ENCODE measurements at places on chromosomes 2 and 18. TPM values are rescaled to one million over a fixed set of nuclear protein-coding genes. Genes with fewer than 3 reads are reported as not detected.
A peak's percentile ranks its signal among the peaks of the same experiment; 100 is the strongest.

DNA sequence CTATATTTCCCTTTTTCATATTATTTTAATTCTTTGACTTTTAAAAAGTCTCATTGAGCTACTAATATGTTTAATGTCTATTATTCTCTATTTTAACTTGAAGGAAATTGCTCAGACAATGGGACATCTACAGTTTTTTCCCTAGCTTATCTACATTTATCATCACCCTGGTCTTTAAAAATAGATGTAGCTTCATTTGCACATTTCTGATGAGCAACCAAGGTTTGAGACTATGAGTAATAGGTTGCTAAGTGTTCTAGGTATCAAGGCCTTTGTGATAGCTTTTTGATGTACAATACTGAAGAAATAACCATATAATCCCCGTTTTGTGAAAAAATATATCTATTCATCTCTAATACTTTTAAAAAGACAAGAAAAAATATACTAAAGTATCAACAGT, 47.0 kb downstream of the STAT4 start:
- DNase-seq: no peak

- DNase-seq: peak; percentile 6
These were observed 1.3 kb upstream of the LYPD6 start for GRCh38 chr2:149329068-149329467.

Gene SERTAD2
- 15.2 TPM for total RNA-seq

DNA sequence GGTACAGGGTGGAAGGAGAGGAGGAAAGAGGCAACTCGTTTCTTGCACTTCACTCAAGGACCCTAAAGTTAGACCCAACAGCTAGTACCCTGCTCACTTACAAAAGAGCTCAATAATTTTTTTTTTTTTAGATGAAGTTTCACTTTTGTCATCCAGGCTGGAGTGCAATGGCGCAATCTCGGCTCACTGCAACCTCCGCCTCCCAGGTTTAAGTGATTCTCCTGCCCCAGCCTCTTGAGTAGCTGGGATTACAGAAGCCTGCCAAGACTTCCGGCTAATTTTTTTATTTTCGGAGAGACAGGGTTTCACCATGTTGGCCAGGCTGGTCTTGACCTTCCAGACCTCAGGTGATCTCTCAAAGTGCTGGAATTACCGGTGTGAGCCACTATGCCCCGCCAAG, 4.1 kb downstream of the ASB3 start:
- no peak for DNase-seq

DNA sequence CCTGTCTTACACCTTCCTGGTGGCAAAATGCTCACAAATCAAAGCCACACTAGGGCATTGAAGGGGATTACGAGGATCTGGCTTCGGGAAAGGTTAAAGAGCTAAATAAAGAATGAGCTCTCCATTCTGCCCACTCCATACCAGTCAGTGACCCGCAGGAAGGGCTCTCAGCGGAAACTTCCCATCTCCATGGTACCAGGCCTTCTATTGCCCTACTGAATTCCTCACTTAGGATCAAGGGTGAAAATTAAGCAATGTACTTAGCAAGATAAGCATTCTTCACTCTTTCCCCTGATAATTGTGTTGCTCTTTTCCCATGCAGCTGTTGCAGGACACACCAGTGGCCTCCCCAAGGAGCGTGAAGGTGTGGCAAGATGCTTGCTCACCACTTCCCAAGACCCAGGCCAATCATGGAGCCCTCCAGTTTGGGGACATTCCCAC, 75.6 kb upstream of the TTC39C start:
- DNase-seq: no peak

DNA sequence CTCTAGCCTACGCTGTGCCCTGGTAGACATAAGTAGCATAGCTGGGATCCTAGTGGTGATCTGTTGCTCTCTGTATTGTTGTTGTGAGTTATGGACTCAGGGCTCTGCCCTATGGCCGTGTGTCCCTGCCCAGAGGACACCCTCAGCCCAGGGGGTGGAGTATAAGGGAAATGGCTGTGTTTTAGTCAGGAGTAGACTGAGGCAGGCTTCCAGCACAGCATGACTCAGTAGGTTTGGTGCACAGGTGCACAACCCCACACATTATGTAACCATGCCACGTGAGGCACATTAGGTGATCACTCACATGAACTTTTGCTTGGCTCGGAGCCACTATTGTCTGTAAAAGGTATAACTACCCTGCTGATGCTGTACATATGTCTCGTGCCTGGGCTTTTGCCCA, 59.9 kb upstream of the PEX13 start:
- no peak for DNase-seq

Gene CKAP2L
- 0.26 TPM for total RNA-seq

Gene LRATD1
- total RNA-seq: 0.51 TPM

DNA sequence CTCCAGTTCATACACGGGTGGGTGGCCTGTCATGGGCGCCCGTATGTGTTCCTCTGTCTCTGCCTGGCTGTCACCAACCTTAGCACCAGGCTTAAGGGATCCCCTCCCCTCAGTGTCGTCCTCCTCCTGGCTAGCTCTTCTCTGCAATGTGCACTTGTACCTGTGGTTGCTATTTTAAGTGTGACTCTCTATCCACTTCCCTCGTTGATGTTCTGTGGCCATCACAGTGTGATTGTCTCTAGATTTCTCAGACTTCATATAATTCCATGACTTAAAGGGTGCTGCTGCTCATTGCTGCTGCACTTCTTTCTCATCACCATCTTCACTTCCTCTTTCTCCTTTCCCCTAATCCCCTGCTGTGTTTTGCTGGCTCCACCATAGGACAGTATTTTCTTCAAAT, 143.4 kb downstream of the EML6 start:
- DNase-seq: no peak

DNA sequence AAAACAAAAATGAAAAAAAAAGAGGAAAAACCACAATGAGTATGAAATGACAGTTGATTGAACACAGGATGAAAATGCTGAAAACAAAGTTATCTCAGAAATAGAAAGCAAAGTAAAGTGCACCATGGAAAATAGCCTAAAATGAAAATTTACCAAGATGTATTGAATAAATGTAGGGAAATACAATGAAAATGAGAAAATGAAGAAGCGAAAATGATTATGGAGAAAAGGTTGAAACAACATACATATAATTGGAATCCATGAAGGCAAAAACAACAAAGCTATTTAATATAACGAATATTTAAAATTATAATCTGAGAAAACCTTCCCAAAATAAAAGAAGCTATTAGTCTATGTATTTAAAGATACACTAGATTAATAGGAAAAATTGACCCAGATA, 147.4 kb downstream of the TMEM18 start:
- DNase-seq: no peak

DNA sequence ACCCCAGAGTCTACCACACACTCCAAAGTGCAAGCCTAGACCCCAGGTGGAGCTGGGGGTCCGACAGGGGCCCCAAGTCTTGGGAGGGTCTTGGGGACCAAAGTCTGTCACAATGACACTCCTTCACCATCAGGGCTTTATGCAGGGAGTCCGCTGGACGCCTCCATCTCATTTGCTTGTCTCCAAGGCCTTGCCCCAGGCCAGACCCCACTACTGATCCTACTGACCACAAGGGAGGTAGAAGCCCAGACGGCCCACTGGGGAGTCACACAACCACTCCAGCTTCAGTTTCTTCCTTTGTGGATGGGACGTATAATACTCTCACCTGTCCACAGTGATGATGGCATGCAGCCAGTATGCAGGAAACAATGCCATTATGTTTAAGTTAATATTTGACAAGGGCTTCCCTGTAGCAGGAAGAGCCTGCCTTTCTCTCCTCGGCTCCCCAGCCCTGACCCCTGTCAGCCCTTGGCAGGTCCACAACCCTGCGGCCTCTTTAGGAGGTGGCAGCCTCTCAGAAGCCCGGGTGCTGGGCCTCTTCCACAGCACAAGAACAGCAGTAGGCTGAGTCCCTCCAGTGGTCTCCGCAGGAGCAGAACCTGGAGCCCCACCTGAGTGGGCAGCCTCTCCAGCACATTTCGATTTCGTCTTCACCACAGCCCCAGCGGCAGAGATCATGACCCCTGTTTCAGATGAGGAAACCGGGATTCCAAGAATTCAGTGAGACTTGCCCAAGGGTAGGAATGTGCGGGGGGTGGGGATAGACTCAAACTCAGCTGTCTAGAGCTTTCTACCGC, 6.5 kb downstream of the BIN1 start:
- no peak for DNase-seq

DNA sequence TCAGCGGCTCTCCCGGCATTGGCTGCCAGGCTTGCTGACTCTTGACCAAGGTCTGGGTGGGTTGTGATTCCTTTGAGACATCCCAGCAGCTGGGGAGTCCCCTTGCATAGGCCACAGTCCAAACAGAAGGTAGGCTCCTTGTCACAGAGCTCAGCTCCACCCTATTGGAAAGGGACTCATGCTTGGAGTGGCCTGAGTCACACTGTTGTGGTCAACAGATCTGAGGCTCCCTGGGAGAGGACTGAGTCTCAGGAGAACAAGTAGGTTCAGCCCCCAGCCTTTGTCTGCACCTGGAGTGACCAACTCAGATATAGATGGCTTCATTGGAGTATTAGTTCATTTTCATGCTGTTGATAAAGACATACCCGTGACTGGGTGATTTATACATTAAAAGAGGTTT, 32.1 kb upstream of the SH3BP4 start:
- peak; percentile 61 for DNase-seq

- DNase-seq: peak; percentile 90
These were observed 60.2 kb downstream of the RALBP1 start for GRCh38 chr18:9535430-9535991.

Gene IL1R2
- 1.0 TPM for total RNA-seq

DNA sequence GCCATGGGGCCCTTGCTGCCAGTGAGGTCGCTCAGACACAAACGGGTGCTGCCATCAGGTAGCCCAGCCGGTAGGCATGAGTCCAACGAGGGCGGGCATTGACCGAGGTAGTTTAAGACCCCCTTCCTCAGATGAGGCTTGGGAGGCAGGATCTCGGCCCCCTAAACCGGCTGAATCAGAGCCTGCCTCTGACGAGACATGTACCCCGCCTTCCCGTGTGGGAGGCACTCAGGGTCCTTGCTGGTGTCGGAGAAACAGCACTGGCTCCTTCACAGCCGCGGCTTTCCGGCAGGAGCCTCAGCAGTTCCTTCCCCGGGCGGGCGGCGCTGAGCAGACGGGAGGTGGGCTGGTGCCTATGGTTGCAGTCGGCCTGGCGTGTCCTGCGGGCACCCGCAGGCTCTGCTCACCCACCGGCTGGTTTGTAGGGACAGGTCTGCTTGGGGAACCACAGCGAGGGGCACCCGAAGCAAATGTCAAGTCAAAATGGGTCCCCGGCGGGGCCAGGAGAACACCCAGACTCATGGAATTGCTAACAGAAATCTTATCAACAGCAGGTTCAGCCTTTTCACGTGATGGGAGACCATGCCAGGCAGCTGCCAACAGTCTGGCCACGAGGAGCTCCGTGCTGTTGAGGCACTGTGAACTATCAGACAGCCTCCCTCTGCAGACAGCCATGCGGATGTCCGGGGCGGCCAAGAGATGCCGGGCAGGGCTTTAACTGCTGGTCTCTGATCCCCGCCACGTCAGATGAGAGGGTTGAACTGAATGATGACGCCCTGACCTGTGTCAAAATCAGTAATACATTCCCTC, 2.8 kb downstream of the KCNG2 start:
- no peak for DNase-seq

- DNase-seq: no peak
These were observed 5.5 kb upstream of the TACR1 start for GRCh38 chr2:75204833-75205232.

- peak; percentile 55 for DNase-seq
These were observed 13.2 kb downstream of the TSHZ1 start for GRCh38 chr18:75223687-75224347.

DNA sequence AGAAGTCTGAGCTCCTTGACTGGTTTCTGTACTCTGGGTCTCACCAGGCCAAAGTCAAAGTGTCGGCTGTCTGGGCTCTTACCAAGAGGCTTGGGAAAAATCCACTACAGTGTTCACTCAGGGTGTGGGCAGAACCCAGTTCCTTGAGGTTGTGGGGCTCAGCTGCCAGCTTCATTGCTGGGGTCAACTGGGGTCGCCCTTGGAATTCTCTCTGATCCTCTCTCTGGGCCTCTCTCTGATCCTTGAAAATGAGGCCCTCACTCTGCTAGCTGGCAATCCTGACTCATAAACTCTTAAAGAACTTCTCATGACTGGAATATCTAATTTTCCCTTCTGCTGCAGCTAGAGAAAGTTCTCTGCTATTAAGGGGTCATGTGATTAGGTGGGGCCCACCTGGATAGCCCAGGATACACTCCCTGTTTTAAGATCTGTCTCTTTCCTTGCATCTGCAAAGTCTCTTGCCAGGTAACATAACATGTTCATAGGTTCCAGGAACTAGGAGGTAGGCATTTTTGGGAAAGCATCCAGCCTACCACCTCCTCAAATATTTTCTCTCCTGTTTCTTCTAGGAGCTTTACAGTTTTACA, 66.3 kb downstream of the SP110 start:
- no peak for DNase-seq

Gene NYAP2
- total RNA-seq: not detected

Gene FIGN
- 1.5 TPM for total RNA-seq

GRCh38 chr18:13658436-13659204, 67.7 kb downstream of the FAM210A start:
- no peak for DNase-seq

DNA sequence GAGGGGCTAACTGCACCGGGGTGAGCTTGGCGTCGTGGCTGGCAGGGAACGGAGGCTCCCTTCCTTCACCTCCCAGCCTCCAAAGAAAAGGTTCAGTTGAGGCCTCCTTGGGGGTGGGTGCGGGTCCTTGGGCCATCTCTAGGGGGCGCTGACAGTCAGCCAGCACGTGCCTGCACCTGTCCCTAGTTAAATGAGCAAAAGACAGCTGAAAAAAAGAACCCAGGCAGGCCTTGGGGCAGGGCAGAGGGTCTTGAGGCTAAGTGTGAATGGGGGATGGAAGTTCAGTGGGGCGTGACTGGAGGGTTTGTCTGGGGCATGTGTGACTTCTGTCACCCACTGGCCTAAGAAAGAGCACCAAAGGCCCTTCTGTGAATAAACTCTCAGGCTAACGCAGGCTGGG, 56.4 kb downstream of the ZFP36L2 start:
- DNase-seq: no peak

DNA sequence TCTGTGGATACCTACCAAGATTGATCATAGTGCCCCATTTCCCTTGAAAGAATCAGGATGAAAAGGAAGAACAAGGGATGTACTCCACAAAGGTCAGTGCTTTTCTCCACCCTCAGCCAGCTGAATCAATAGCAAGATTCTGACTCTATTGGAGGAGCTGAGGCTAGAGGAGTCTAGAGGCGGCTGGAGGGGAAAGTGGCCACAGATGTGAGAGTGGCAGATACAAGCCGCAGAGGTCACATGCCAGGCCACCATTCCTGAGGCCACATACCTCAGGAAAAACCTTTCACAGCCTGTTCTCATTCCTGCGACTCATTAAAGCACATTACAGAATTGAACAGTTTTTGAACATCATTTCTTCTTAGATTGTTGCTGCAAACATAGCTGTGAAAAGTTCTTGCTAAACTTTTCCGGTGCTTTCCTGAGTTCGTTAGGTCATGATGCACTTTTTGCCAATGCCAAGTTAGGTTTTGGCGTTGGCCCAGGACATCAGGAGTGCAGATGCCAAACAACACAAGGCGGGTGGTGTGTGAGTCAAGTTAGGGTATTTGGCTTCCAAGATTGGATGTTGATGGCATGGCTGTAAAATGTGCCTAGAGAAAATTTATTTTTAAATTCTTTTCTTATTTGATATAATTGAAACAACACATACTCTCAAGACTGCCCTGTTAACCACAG, 160.7 kb upstream of the SP5 start:
- DNase-seq: peak; percentile 54

- peak; percentile 95 for DNase-seq
These were observed 126.6 kb downstream of the UBE2E3 start for GRCh38 chr2:181106789-181107627.

Gene CD8A
- not detected for total RNA-seq

Gene CNGA3
- total RNA-seq: under 0.01 TPM

Gene RMND5A
- total RNA-seq: 17.3 TPM
